GM12878 (cell line): ENCODE measurements at places on chromosomes 6 and 20. TPM values are rescaled to one million over a fixed set of nuclear protein-coding genes. Genes with fewer than 3 reads are reported as not detected.

The ACTL10 gene
- 3.6 and 3.7 TPM in 2 replicates for total RNA-seq

The RNF39 gene
- not detected in 2 replicates for total RNA-seq

The RAD21L1 gene
- not detected in 2 replicates for total RNA-seq

The GRM1 gene
- 0.05 TPM in 1 of 2 replicates, not detected in the other for total RNA-seq

The OOEP gene
- not detected in 2 replicates for total RNA-seq

The GSTA3 gene
- not detected in 2 replicates for total RNA-seq

The NRSN1 gene
- not detected in 2 replicates for total RNA-seq

The OR5V1 gene
- not detected in 2 replicates for total RNA-seq

The SLC23A2 gene
- 51.7 and 56.1 TPM in 2 replicates for total RNA-seq

The BPIFB2 gene
- total RNA-seq: not detected in 2 replicates

The ANGPT4 gene
- not detected in 2 replicates for total RNA-seq

The OPN5 gene
- total RNA-seq: not detected in 2 replicates

The SMIM26 gene
- total RNA-seq: 74.3 and 90.0 TPM in 2 replicates

The TFAP2D gene
- total RNA-seq: not detected in 2 replicates

The PTCHD4 gene
- 0.05 TPM in 1 of 2 replicates, not detected in the other for total RNA-seq

The KHDC1L gene
- total RNA-seq: not detected in 2 replicates

The CLPSL1 gene
- total RNA-seq: not detected in 2 replicates

The ANKRD66 gene
- total RNA-seq: not detected in 2 replicates

The SLC17A9 gene
- total RNA-seq: 60.2 and 74.1 TPM in 2 replicates

The TREM2 gene
- total RNA-seq: not detected in 2 replicates

The CNR1 gene
- total RNA-seq: 15.4 TPM in 2 replicates

The POM121L2 gene
- not detected in 2 replicates for total RNA-seq

The SIRPD gene
- total RNA-seq: 0.51 and 1.1 TPM in 2 replicates

The PBOV1 gene
- total RNA-seq: not detected in 2 replicates

The TRPC4AP gene
- 44.8 and 45.5 TPM in 2 replicates for total RNA-seq

The CAGE1 gene
- 0.08 and 0.21 TPM in 2 replicates for total RNA-seq

The PRL gene
- total RNA-seq: 19.1 and 20.3 TPM in 2 replicates

The DDX43 gene
- 0.08 TPM in 1 of 2 replicates, not detected in the other for total RNA-seq

The ARHGAP40 gene
- total RNA-seq: not detected in 2 replicates

The TCP11 gene
- not detected in 2 replicates for total RNA-seq
